CD14-positive monocyte (primary cell): ENCODE measurements at places on chromosomes 12 and 14.
A peak's percentile ranks its signal among the peaks of the same experiment; 100 is the strongest.

DNA sequence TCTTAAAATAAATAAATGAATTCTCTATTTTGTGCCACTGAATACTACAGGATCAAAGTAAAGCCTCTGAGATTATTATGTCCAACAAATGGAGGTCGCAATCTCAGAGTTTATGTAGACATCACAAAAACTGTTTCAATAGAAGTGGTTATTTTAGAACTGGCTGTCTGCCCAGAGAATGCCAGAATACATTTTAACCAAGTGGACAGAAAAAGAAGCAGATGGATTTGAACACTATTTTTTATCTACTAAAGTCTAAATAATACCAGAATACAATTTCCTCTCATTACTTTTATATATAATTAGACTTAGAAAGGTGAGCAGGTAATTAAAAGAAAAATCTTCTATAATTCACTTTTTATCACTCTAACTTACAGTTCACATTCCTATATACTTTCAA, 118.3 kb downstream of the MED13L start:
- no peak for DNase-seq

GRCh38 chr14:98244162-98244948, 1027.6 kb downstream of the BCL11B start:
- no peak for DNase-seq

DNA sequence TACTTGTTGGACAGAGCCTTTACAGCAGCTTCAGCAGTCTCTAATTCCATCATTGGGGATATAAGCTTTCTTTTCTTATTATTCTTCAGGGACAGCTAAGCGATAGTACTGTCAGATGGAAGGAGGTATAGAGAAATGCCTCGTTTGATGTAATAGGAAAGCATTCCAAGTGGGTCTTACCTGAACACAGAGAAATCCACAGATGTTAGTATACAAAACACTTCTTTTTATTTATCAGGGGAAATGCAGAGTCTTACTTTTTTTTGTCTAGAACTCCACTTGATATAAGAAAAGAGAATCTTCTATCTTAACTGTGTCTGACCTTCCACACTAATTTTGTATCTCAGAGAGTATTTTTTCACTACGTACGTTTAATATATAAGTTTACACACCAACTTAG, 1.9 kb downstream of the SYT1 start:
- no peak for DNase-seq

DNA sequence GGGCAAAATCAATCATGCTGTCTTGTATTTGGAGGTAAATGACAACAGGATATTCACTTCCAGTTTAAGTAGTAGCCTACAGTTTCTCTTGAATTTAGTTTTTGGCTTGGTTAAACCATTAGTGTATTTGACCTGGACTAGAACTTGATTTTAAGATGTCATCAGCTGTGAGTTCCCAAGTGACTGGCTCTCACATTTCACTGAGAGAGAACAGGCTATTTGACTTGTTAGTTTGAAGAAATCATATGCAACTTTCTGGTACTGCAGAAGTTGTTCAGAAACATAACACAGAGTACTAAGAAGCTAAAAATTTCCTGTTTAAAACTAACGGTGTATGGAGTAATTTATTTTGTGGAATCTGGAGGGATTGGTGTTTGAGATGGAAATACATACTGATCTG, 22.3 kb downstream of the MNAT1 start:
- no peak for DNase-seq

DNA sequence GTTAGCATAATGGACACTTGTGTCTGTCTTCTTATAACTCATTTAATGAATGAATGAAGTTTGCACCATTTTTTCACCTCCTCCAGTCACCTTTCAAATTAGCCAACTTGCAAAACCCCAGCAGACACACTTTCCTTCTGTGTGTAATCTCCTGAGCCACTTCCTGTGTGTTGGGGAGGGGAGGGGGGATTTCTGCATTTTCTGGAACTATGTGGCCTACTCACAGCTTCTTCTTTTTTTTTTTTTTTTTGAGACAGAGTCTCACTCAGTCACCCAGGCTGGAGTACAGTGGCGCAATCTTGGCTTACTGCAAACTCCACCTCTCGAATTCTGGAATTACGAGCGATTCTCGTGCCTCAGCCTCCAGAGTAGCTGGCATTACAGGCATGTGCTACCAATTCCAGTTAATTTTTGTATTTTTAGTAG, 4.1 kb upstream of the SERPINA1 start:
- DNase-seq, result peak; percentile 99

GRCh38 chr12:47397664-47398281, 308.1 kb downstream of the RPAP3 start:
- DNase-seq, result peak; percentile 57

DNA sequence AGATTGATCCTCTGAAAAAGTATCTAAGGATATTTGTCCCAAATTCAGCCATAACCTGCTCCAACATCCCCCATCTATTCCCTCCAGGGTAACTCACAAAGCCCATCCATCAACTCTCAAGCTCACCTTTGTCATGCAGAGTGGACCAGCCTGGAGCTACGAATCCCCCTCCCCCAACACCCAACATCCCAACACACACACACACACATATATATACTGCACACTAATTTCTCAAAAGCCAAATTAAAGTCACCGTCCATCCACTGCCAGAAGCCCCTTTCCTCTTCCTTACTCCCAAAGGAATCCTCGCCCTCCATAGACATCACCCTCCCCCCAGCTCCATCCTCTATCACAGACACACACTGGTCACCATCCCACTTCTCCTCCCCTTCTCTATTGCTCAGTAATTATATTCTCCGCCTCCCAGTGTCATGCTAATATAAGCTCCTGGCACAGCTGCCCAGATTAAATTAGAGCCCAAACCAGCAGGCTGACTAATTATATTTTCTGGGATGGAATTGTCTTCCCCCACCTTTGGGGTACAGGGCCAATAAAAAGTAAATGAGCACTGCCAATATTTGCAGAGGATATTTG, 13.5 kb upstream of the TESPA1 start:
- DNase-seq, result no peak

DNA sequence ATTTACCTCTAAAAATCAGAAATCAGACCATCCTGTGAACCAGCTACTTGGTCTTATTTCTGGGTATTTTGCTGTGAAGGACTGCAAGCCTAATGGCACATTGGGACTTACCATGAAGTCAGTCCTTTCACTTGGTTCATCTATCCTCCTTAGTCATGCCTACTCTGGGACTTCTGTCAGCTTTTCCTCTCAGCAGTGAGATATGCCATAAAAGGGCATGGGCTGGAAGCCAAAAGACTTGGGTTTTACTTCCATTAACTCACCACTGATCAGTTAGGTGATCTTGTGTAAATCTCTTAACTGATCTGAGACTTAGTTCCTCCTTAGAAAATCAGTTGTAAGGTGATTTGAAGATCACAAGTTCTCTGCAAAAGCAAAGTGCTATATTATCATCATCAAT, 116.5 kb downstream of the PAH start:
- no peak for DNase-seq

- DNase-seq, result no peak
Measured at GRCh38 chr14:51357250-51357649, 117.2 kb downstream of the TMX1 start.
